NCI-H524 (cell line): ENCODE measurements at places on chromosomes 3 and 15.

- no peak for DNase-seq
These were observed 31.5 kb upstream of the CCR4 start for GRCh38 chr3:32919920-32920319.

GRCh38 chr3:114308377-114308776, 14.5 kb downstream of the TIGIT start:
- DNase-seq = no peak

DNA sequence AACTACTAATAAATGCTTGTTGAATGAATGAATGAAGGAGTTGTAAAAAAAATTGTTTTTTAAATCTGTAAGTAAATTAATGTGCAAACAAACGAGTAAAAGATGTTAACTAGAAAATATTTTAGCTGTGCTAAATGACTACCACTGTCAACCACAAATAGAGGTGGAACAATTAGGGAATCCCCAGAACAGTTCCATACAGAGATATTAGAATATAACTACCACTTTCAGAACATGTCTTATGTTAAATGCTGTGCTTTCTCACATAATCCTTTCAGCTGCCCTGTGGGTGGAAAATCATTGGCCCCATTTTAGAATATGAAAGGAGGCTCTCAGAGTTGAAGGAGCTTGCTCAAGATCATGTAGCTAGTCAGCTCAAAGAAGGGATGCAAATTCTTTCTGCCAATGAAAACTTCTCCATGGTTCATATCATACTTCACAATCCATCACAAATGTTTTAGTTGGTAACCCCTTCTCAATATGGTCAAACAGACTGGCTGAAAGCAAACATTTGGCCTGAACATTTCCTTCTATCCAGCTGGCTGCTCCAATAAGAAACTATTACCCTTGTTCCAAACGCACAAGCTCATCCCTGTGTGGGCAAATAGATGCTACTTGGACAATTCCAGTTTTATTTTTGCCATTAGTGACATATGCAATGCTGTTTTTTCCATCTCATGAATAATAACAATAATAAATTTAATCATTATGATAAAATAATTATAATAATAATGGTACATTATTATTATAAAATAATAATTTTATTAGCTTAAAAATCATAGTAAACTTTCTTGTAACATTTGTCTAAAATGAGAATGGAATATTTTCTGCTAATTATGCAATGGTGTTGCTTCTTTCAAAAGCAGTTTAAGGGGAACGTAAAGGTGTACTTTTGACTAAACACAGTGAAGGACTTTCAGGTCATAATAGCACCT, 290.4 kb upstream of the STT3B start:
- DNase-seq = no peak

GRCh38 chr15:49494842-49495241, 71.8 kb downstream of the FGF7 start:
- DNase-seq = no peak

- no peak for DNase-seq
These were observed 1.0 kb downstream of the TSC22D2 start for GRCh38 chr3:150409125-150409511.
